Liver (tissue), 10 donors: ENCODE measurements at places on chromosomes 5 and 9.
A peak's percentile ranks its signal among the peaks of the same experiment; 100 is the strongest.

DNA sequence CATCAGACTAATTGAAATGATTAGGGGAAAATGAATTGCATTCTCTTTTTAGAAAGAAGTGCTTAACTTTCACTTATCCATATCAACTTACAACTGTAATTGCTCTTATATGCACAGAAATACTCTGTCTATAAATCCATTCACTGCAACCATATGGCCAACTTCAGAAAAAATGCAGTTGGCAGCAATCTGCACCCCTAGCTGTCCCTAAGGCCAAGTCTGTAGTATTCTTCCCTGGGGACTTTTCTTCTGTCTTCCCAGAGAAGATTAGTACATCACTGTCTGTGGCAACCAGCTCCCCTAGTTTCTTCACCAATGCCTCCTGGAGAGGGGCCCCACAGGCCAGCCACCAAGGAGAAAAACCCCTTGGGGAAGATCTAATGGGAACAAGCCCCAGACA, 45.4 kb downstream of the ABCA1 start:
- DNase-seq = no peak

GRCh38 chr5:118301696-118302095, 686.7 kb downstream of the DTWD2 start:
- DNase-seq = no peak

- no peak for DNase-seq
Observed at GRCh38 chr5:66922881-66923280, 273.7 kb downstream of the CD180 start.

DNA sequence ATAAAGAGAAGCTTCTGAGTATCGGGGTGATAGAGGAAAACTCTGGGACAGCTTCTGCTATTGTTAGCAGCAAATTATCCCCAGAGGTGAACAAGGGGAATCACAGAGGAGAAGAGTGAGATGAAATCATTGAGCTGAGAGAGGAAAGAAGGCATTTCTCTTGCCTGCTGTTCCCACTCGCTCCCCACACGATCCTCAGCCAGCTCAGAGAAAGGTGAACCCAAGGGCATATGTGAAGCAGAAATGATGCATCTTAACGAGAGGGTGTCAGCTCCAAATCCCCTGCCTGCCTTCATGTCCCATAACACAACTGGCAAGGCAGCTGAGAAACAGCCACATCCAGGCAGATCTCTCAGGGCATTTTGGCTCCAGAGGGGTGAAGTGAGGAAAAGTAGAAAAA, 111.6 kb downstream of the BRINP1 start:
- DNase-seq = no peak

DNA sequence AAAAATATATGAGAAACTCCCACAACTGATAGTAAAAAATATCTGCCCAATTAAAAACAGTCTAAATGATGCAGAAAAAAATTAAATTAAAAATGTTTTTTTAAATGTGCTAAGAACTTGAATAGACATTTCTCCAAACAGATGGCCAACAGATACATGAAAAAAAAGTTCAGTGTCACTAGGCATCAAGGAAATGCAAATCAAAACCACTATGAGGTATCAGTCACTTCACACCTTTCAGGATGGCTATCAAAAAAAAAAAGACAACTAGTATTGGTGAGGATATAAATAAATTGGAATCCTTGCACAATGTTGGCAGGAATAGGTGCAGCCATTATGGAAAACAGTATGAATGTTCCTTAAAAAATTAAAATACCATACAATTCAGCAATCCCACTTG, 16.6 kb downstream of the ZNF131 start:
- DNase-seq = no peak

GRCh38 chr5:78300464-78301045, 6.1 kb upstream of the AP3B1 start:
- DNase-seq = no peak

- no peak for DNase-seq
Observed at GRCh38 chr9:78601957-78602565, 305.1 kb downstream of the PSAT1 start.

DNA sequence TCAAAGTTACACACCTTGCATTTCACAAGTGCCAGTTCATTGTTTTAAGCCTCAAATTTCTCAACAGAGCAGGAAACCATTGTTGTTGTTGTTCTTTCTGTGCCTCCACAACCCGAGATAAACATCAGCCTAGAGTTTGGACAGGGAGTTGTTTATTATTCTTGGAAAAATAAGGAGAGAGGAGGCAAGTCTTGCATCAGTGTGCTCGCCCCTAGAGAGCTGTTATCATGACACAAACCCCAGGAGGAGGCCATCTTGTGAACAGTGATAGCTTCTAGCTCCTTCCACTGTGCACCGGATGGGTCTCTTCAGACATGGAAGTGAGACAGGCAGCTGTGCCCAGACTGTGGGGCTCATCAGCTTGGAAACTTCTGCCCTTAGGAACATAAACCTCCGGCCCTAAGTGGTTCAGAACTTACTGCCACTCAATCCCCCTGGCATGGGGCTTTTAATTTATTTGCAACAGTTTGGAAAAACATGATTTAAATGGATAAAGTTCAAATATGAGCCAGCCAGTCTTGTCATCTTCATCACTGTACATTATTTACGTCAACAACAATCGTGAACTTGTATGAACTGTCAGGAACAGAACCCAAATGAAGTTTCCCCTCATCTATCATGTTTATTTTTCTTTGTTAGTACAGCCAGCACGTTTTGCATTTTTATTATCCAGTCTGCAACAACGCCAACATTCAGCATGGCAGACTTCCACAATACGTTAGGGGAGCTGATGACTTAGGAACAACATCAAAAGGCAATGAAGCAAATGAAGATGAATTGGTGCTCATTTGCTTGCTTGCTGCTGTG, 181.7 kb upstream of the S1PR3 start:
- no peak for DNase-seq

DNA sequence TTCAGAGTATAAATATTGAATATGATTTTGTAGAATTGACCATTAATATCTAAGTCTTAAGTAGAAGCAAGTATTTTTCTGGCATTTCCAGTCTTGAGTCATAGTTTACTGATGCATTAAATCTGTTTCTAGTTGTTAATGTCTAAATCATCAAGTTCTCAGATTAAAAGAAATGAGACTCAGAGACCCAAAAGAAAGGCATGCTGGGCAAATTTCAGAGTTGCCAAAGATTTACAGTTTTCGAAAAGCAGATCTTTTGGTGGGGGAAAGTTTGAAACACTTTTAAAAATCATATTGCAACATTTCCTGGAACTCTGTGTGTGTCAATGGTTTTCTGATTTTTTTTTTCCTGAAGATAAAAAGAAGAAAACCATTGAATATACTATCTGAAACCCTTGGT, 60.9 kb downstream of the ANKRD55 start:
- no peak for DNase-seq

- no peak for DNase-seq
Observed at GRCh38 chr5:91477408-91477807, 94.3 kb upstream of the ARRDC3 start.

DNA sequence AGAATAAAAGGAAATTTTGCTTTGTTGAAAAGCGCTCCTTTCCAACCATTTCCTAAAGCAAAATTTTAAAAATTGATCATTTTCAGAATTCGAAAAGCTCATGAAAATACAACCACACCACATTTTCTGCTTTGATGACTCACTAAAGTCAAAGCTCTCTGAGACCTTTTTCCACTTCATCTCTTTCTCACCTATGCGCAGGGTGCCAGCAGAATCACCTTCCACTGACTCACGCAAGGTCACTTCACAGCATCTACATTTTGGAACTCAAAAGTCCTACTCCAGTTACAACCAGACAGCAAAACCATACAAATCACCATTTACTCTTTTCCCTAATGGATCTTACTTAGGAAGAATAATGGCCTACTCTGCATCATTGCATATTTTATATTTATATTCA, 106.2 kb downstream of the MAP1B start:
- DNase-seq = no peak

DNA sequence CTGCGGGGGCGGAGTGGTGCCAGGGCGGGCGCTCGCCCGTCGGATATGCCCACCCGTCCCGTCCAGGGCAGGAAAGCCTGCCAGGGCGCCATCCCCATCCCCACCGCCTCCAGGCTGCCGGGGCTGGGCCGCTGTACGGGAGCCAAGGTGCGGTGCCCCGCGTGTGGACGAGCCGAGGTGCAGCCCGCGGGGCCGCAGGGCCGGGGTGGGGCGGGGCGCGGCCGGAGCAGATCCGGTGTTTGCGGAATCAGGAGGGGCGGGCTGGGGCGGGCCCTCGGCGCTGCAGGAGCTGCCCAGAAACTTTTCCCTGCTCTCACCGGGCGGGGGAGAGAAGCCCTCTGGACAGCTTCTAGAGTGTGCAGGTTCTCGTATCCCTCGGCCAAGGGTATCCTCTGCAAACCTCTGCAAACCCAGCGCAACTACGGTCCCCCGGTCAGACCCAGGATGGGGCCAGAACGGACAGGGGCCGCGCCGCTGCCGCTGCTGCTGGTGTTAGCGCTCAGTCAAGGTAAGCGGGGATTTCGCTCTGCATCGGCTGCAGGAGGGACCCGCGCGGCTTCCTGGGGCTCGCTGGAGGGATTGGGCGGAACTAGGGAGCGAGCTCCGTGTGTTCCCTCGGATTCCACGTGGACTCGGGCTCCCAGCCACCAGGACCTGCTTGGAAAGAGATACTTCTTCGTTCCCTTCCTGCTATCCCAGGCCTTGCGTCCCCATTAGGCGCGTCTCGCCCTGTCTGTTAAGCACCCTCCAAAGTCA, at the start of gene ITGA2:
Gene ITGA2 (plus strand): TSS at position 328 of the 756 bp plus-strand sequence. CDS start 117 bp downstream, at position 445.
- peak; percentile 37 for DNase-seq

DNA sequence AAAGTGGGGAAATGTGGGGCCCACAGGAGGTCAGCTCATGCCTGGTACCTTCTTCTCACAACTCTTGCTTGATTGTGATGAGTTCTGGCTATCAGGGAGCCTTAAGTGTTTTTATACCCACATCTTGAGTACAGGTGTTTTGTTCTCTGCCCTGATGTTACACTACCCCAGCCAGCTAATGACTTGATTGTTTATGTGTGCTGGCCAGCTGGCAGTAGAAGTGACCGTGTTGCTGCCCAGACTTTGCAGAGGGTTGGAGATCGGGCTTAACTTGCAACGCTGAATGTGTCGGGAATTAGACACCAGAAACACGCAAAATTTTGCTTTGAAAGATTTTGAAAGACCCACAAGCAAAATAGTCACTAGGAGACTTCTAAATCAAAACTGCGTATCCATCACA, 16.9 kb upstream of the ZDHHC11B start:
- DNase-seq = no peak

- no peak for DNase-seq
Observed at GRCh38 chr5:78887384-78888118, 97.6 kb downstream of the ARSB start.

GRCh38 chr9:113620377-113621161, 157.0 kb downstream of the RGS3 start:
- no peak for DNase-seq

DNA sequence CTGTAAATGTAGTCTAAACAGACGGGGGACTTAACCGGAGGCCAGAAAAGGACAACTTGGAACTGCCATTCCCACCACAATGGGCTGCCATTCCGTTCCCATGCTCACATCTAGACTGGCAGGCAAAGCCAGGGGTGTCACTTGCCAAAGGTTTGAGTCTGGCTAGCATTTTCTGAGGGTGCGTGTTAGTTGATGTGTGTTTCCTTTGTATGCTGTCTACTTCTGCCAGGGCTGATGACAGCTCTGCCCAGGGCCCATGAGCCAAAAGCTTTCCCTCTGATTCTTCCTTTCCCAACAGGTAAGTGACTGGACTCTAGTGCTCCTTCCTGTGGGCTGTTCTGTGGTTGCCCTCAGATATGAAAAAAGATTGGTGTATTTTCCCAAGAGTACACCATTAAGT, 68.0 kb downstream of the ZNF608 start:
- DNase-seq = no peak

GRCh38 chr9:120366644-120367019, 213.3 kb downstream of the CDK5RAP2 start:
- no peak for DNase-seq
